ENCODE measurements at places on chromosomes 4 and X. TPM values are rescaled to one million over a fixed set of nuclear protein-coding genes. Genes with fewer than 3 reads are reported as not detected.

DIPK2B gene
- 9.0 TPM for total RNA-seq

SSX7 gene
- not detected for total RNA-seq

CCKAR gene
- total RNA-seq, result 0.44 TPM

DNA sequence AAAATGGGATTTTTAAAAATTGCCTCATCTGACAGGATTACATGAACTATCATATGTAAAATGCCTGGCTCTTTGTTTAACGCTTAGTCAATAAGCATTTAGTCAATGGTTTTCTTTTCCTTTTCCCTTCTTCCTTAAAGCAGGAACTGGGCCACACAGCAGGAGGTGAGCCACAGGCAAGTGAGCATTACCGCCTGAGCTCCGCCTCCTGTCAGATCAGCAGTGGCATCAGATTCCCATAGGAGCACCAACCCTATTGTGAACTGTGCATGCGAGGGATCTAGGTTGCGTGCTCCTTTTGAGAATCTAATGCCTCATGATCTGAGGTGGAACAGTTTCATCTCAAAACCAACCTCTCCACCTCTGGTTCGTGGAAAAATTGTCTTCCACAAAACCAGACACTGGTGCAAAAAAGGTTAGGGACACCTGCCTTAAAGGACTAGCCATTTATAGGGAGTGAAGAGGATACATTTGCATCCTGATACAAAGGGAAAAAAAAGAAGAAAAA lies 306.1 kb downstream of the FBXW7 start:
- DNase-seq, result no peak

DNA sequence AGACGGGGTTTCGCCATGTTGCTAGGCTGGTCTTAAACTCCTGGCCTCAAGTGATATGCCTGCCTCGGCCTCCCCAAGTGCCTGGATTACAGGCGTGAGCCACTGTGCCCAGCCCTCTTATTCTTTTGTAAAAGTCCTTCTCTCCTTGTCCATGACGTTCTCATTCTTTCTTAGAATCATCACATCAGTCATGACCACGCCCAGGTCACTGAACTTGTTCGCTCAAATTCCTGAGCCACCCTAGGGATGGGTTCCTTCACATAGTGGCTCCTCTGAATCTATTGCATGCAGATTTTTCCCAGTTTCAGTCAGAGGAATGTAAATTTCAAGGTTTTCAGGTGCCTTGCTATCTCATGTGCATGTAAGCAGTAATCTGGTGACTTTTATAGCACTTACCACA lies 15.7 kb downstream of the JADE1 start:
- DNase-seq, result no peak

DNA sequence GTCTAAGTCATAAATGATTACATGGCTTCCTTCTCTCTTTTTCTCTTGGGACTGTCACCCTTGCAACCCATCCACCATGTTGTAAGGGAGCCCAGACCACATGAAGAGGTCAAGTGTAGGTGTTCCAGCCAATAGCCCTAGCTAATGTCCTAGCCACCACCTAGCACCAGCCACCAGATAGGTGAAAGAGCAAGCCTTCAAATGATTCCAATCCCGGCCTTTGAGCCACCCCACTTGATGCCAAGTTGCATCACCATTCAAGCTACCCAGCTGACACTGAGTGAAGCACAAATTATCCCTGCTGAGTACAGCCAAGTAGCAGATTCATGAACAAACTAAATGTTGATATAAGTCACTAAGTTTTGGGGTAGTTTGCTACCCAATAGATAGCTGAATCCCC lies 274.3 kb downstream of the BCOR start:
- no peak for DNase-seq

All from dorsolateral prefrontal cortex (tissue), 122 donors.